ENCODE measurements at places on chromosomes 3 and 15.

DNA sequence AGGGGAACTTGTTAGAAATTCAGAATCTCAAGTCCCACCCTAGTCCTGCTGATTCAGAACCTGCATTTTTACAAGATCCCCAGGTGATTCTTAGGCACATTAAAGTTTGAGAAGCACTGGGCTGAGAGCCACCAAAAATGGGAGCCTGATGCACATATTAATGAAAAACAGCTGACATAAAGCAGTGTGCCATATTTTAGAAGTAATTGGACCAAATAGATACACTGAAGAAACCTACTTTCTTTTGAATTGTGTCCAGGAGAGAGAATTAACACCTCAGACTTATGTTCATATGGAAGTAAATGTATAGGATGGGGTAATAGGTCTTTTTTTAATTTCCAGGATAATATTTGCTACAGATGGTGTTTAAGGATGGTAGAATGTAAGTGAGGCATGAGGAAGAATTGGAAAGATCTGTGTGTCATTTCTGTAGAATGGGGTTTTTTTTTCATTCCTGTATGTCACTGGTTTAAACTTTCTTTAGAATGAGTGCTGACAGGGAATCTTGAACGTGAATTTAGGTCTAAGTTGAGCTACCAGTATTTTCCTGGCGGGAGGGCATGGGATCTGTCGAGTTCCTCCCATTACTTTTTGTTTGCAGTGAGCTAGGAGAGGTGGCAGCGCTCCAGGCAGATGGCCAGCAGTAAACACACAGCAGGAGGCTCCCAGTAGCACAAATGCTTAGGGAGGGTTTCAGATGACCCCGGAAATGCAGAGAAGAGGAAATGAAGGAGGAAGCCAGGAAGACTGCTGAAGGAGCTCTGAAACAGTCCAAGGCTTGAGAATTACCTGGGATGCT, 185.6 kb downstream of the PLCL2 start:
- DNase-seq, result no peak

DNA sequence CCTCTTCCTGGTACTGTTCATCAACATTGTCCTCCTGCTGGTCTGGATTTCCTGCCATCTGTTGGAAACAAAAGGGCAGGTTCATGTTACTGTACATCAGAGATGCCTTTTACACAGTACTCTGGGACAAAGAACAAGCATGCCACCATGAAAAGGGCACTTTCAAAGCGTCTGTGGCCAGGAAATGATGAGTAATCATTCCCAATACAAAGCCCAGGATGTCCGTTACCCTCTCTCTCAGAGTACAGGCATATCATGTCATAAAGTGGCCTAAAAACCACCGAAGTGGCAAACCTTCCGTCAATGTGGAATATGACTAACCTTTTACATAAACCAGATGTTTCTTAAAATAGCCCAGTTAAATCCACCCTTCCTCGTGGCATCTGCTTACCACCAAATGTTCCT, 71.2 kb downstream of the GOLIM4 start:
- DNase-seq, result no peak

DNA sequence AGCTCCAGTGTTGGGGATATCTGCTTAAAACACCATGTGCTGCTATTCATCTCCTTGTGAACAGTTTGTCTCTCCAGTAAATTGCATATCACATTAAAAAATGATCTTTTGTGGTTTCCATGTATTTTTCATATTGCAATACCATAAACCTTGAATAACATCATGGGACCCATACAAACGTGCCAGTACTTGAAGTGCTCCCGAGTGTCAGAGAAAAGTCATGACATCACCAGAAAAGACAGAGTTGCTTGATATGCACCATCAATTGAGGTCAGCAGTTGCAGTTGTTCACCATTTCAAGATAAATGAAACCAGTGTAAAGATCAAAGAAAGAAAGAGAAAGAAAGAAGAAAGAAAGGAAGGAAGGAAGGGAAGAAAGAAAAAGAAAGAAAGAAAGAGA, 278.6 kb downstream of the ZNF621 start:
- no peak for DNase-seq

GRCh38 chr3:45048244-45048643, 22.1 kb downstream of the CLEC3B start:
- no peak for DNase-seq

- DNase-seq, result no peak
Observed at GRCh38 chr3:43153216-43154083, 47.6 kb upstream of the POMGNT2 start.

DNA sequence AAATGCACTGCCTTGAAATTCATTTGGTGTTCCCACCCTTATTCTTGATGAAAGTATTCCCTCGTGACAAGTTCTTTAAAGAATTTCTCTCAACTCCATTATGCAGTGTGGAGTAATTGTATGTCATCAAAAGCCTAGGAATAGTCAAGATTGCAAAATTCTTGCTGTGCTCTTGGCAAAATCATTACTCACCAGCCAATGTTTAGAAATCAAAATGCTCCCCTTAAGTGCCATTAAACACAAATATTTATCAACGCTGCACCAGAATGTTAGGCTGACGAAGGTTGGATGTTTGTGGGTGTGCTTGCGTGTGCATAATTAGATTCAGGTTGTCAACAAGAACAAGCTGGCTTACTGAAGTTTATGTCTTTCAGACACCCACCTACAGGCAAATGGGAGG, 40.5 kb downstream of the SST start:
- no peak for DNase-seq

GRCh38 chr3:158165141-158165655, 55.3 kb downstream of the RSRC1 start:
- DNase-seq, result no peak

DNA sequence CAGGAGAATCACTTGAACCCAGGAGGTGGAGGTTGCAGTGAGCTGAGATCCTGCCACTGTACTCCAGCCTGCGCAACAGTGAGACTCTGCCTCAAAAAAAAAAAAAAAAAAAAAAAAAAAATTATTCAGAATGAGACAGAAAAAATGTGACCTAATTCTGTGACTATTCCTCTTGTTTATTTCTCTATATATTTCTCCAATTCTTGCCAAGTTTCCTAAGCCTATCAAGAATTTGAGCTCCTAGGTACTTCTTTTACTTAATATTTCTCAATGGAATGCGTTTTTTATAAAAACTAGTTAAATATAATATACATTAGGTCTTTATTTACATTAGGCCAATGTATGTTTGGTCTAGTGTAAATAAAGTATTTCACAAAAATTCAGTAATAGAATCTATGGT, 86.8 kb downstream of the NAALADL2 start:
- DNase-seq, result no peak
